ENCODE measurements at places on chromosomes 2 and 18. TPM values are rescaled to one million over a fixed set of nuclear protein-coding genes. Genes with fewer than 3 reads are reported as not detected.

The SRSF7 gene
- polyA plus RNA-seq, result 156 TPM

The SLC14A1 gene
- 0.53 TPM for polyA plus RNA-seq

The SCN1A gene
- 0.08 TPM for polyA plus RNA-seq

The RGPD4 gene
- polyA plus RNA-seq, result 0.04 TPM

The FOXD4L1 gene
- not detected for polyA plus RNA-seq

The IKZF2 gene
- polyA plus RNA-seq, result 3.4 TPM

The COPS7B gene
- 29.7 TPM for polyA plus RNA-seq

The AKAIN1 gene
- polyA plus RNA-seq, result not detected

The UGT1A10 gene
- not detected for polyA plus RNA-seq

The LYPD6 gene
- 2.6 TPM for polyA plus RNA-seq

The ACP1 gene
- 156 TPM for polyA plus RNA-seq

The KYNU gene
- polyA plus RNA-seq, result not detected

The DNAJB2 gene
- polyA plus RNA-seq, result 12.6 TPM

The GREB1 gene
- polyA plus RNA-seq, result 0.05 TPM

The MC5R gene
- not detected for polyA plus RNA-seq

The AQP12A gene
- not detected for polyA plus RNA-seq

The POTEJ gene
- not detected for polyA plus RNA-seq

The ABCG8 gene
- 0.04 TPM for polyA plus RNA-seq

The CNNM4 gene
- 2.8 TPM for polyA plus RNA-seq

The INPP5D gene
- 0.23 TPM for polyA plus RNA-seq

The EIF2AK2 gene
- 35.9 TPM for polyA plus RNA-seq

The KLHL14 gene
- polyA plus RNA-seq, result not detected

The SDC1 gene
- 24.5 TPM for polyA plus RNA-seq

The PRSS56 gene
- not detected for polyA plus RNA-seq

The CRYGD gene
- polyA plus RNA-seq, result not detected

The MOGAT1 gene
- polyA plus RNA-seq, result not detected

The ESPNL gene
- polyA plus RNA-seq, result 0.19 TPM

All from GM23248 (cell line).